Stimulated activated CD4-positive, alpha-beta T cell treated with anti-CD3 and anti-CD28 coated beads, Interleukin-1b, Interleukin-23, amount 100 ng/mL, for 4 hours (primary cell): ENCODE measurements at places on chromosomes 4 and X.

DNA sequence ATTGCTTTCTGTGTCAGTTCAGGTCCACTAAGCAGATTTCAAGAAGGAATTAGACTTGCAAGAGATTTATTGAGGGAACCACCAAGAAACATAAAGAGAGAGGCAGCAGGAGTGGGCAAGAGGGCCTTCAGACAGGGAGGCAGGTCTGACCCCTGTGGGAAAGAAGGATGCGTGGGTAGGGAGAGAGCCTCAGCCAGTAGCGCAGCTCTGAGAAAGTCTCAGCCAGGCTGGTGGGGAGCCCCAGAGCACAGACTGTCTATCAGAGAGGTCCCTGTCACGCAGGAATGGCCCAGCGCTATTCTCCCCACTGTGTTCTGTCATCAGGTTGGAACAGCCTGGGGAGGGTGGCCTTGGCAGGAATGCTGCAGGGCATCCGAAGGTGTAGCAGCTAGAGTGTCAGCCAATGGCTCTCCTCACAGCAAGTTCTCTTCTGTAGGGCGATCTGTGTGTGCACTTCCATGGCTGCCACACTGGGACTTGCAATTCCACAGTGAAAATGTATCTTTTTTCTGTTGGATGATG, 48.0 kb downstream of the OTC start:
- no peak for DNase-seq

GRCh38 chrX:30612250-30612655, 34.7 kb upstream of the TASL start:
- no peak for DNase-seq

GRCh38 chr4:161869511-161869910, 294.3 kb downstream of the FSTL5 start:
- DNase-seq: no peak

GRCh38 chr4:119585771-119586170, 42.8 kb downstream of the PDE5A start:
- DNase-seq: no peak

DNA sequence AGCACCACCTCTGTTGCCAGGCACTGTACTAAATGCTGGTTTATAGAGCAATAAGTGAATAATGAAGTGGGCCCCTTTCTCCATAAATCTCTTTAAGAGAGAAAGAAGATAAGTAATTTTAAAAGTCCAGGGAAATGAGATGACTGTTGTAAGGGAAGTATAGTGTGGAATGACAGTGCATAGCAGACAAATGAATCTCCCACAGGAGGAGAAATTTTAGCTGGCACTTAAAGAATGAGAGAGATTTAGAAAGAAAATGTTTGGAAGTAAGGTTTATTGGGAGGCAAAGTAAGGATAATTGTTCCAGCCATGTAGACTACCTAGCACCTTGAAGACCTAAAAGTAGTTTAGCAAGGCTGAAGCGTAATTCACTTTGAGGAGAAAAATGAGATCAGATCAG, 1081.1 kb upstream of the PABPC4L start:
- no peak for DNase-seq

DNA sequence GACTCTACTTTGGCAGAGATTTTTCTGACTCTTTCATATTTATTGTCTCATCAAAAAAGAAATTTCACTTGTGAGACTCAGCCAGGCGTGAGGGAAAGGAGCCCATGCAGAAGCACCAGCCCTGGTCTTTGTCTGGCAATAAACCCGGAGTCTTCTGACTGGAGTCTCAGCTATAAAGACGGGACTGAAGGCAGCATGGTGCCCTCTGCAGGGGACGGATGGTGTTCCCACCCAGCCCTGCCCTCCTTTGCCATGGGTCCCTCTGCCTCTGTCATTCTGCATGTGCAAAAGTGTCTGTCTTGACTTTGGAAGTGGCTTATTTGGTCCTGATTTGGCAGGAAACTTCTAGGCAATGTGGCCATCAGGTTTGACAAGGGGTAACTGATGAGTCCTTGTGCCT, 14.2 kb downstream of the ZNF185 start:
- no peak for DNase-seq

DNA sequence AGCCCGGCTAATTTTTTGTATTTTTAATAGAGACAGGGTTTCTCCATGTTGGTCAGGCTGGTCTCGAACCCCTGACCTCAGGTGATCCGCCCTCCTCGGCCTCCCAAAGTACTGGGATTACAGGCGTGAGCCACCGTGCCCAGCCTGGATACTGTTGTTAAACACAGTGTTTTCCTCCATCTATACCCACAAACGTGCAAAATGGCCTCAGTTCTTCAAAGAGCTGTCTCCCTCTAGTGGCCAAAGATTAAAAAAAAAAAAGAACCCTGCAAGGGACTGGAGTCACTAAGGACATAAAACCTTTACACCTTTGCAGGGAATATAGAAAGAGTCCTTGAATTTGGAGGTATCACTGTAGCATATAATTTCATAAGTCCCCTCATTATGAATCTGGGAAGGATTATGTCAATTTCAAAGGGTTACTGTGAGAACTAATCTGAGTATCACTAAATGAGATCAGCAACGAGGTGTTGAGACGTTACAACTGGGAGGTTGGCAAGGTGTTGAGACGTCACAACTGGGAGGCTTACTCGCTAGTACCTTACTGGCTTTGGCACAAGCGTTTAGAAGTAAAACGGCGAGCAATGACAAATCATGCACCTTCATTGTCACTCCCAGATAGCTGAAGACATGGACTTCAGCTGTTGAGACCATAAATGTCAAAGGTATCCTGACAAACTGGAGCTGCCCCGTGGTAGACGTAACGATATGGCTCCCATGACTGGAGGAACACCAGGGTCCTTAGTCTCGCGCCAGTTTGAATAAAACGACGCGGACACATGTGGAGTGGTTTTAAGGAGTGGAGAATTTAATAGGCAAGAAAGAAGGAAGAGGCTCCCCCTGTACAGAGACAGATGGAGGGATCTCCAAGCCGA, 33.4 kb upstream of the ENPP6 start:
- DNase-seq: no peak

GRCh38 chr4:39044956-39045826, 13.0 kb upstream of the TMEM156 start:
- DNase-seq: peak; percentile 37

DNA sequence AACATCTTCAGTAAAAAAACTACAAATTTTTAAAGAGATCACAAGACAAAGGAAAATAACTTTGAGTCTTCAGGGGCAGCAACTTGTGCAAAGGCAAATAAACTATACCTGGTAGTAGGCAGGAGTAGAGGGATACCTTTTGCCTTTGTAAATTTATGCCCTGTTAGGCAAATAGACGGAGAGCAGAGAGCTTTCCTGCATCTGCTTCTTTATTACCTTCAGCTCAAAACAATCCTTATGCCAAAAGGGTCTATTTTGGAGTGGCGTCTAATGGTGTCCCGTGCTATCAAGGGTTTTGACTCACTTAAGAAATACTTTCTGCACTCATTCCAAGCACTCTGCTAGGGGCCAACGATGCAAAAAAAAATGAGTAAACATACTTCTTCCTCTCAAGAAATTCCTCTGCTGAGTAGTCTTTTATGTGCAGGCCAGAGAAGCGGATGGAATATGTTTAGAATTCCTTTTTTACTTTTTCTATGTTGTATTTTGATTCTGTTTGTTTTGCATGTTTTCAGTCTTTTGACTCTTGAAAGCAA, 131.9 kb downstream of the ANXA5 start:
- DNase-seq: no peak

- no peak for DNase-seq
Observed at GRCh38 chr4:104063341-104063740, 343.6 kb upstream of the TACR3 start.

- DNase-seq: peak; percentile 12
Observed at GRCh38 chrX:150486011-150486410, 82.4 kb upstream of the MTM1 start.

- DNase-seq: no peak
Observed at GRCh38 chrX:46234775-46235174, 310.4 kb downstream of the ZNF674 start.

DNA sequence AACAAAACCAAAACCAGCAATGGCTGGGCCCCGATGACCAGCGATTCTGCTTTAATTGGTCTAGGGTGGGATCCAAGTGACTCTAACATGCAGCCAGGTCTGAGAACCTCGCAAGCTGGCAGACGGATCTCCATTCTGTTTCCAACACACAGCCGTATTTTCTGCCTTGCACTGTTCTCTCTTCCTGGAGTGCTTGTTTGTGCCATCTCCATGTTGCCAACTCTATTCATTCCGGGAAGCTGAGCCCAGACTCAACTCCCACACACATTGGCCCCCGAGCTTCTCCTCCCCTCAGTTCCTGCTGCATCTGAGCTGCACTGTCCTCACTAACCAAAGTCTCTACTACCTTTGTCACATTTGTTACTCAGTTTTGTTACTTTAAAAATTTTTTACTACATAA, 35.6 kb downstream of the GEMIN8 start:
- DNase-seq: no peak

DNA sequence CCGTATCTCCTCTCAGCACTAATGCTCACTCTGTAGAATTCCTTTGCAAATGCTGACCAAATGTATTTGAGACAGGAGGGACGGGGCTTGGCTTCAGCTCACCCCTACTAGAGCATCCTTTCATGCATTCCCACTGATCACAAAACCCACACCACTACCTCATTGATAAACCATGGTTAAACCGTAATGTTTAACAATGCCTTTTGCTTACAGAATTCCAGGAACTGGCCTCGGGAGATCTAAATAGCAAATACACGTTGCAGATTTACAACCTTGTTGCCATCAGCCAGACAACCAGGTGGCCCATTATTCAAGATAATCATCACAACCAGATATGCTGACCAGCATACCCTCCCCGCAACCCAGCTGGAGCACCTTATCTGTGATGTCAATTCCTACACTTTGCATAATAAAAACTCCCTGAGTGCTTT, 391.9 kb downstream of the KCTD8 start:
- no peak for DNase-seq

- no peak for DNase-seq
Observed at GRCh38 chrX:50814701-50815100, 707 bp upstream of the SHROOM4 start.

DNA sequence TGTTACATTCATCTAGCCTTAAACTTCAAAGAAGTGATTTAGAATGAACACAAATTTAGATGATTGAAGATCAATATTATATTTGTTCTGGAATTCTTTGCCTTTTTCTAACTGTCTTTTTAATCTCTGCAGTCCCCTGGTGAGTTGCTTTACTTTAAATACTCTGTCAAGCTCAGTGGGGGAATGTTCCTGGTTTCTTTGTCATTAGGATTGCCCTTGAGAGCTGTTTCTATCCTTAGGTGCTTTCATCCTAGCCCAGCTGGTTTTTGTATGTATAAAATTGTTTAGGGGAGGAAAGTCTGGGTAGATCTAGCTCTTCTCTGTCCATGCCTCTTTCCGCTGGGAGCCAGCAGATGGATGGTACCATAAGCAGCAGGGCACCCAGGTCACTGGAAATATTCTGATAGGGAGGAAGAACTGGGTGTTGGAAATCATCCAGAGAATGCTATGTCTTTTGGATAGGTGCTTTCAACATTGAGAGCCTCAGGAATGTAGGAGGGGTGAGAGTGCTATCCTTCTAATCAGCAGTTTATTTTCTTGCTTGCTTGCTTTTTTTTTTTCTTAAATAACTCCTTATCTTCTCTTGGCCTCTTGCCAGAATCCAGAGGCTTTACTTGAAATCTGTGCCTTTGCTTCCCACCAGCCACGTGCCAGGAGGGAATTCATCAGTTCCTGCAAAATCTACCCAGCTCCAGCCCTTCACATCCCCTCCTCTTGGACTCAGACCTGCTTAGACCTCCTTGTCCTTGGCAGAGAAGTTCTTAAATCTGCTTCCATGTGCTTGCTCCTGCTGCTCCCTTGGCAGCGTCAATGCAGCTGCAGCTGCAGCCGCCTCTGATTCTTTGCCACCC, 215.3 kb upstream of the ANXA3 start:
- no peak for DNase-seq

DNA sequence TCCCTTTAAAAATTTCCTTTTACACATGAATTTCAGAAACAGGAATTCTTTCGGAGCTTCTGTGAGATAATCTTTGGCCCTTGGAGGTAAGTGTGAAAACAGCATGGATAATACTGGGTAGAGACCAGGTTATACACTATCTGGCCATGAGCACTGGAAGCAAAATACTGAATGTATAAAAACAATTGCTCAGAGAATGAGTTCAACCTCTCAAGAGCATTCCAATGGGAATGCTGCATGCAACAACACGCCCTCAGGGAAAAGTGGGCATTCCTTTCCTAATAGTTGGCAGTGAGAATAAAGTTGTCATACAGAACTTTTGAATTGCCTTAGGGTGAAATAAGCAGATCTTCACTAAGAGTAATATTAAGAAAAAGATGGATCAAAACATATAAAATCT, 574.8 kb upstream of the DIPK2B start:
- no peak for DNase-seq

GRCh38 chr4:104593019-104593418, 98.3 kb upstream of the CXXC4 start:
- no peak for DNase-seq

- DNase-seq: no peak
Observed at GRCh38 chrX:30468471-30468870, 109.1 kb downstream of the TASL start.

GRCh38 chr4:100836929-100837328, 319.1 kb upstream of the EMCN start:
- DNase-seq: no peak

DNA sequence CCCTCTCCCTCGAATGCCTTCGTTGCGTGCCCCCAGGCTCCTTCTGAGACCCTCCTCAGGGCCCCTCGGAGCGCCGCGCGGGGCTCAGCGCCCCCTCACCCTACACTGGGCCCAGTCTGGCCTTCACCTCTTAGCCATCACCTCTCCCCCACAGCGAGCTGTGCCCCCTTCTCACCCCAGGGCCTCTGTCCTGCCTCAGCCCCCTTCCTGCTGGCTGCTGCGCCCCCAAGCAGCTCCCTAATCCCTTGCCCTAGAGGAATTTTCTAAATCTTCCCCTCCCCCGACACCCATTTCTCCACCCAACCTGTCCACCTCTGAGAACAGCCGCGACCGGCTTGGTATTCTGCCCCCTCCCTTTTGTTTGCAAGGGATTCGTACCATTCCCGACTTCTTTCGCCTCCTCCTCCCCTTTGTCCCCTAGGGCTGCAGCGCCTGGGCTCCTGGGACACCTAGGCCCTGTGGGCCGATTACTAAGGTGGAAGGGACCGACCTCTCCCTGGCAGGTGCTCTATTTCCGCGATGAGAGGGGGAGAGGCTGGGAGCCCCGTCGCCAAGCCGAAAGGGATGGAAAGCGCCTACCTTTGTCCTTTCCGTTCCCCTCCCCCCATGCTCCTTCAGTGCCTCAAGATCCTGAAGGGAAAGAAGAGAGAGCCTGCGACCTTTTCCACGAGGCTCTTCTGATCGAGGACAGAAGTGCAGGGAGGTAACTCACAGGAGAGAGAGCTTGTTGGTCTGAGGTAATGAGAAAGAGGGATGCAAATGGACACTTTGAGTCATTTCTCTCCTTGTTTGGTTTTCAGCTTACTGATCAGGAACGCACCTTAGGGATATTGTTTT, 10.9 kb downstream of the DLG3 start:
- DNase-seq: no peak

DNA sequence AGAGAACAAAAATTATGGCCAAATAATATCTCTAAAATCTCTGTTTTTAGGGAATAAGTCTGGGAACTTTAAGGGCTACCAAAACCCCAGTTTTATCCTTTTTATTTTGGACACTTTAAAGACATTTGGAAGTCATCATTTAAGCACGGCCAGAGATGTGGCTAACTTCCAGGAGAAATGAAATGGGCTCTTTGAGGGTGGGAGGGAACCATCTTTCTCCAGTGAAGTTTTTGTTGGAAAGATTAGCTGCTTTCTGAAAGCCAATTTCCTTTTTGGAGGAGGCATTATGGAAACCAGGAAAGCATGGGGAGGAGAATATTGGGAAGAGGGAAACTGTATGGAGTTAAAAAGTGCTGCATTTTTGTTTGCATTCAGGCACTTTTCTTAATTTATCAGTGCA, 4.8 kb downstream of the VSIG1 start:
- no peak for DNase-seq
